ENCODE measurements at places on chromosomes 11 and 22.

DNA sequence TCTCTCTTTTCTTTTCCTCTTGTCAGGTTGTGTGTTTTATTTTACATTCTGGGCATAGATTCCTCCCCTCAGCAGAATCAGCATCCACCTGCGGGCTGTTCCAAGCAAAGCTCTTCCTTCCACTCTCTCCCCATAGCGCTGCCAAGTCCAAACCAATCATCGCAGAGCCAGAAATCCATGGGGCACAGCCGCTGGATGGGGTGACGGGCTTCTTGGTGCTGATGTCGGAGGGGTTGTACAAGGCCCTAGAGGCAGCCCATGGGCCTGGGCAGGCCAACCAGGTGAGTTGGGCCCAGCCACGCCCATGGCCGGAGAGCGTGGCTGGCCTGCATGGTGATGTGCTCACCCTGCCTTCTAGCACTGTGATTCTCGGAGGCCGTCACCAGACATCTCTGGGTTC lies 22.1 kb downstream of the TAB1 start:
- no peak for DNase-seq

DNA sequence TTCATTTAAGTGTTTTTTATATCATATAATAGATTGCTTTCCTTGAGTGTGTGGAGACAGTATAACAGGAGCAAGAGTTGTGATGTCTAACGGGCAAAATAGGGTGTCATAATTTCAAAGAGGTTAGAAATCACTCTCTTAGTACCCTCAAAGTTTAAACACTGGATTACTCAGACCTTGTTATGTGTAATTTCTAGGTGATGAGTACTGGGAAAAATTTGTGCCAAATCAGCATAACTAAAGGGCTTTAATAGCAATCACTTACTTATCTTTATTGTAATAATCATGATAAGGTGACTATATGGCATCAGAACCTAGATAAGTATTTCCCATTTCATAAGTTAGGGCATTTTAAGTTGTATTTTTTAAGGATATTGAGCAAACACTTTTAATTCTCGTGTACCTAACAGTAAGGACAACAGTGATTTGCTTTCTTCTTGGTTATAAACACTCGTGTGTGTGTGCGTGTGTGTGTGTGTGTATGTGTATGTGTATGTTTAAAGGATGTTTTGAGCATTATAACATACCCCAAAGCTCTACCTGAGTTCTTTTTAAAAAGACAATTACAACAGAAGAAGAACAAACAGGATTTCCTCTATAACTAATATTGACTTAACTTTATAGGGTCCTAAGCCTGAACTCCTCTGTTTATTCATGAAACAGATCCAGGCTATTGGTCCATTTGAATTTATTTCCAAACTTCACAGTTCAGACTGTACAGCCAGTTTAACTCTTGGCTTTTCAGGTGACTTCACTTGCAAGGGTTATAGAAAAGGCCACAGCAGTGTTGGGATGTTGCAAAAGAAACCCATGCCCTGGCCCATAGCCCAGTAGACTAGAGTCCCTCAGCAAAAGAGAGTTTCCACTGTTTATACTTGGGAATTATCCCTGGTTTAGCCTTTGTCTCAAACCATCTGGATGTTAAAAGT lies 23.7 kb upstream of the PDE3B start:
- no peak for DNase-seq

DNA sequence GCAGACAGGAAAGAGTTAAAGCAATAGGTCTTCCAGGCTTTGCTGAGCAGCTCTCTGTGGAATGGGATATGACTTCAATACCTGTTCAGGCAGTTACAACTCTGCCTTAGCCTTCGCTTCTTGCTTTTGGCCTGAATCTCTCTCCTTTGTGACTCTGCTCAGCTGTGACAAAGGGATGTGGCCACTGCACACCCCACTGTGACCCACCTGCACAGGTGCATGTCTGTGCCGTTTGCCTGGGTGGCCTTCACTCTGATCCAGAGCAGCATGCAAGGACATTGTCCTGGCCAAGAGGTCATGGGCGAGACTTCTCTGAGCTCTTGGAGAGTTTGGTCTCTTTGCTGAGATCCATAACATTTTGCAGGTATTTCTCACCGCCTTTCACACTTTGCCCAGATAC lies 891.3 kb downstream of the BRD1 start:
- no peak for DNase-seq

- no peak for DNase-seq
Observed at GRCh38 chr22:35795476-35795875, 77.8 kb downstream of the APOL5 start.

GRCh38 chr11:69815973-69816372 lies 3.2 kb downstream of the FGF3 start:
- no peak for DNase-seq

- DNase-seq: no peak
Observed at GRCh38 chr22:20145206-20145831, 5.5 kb downstream of the CCDC188 start.

- no peak for DNase-seq
Observed at GRCh38 chr11:118439646-118440045, 3.4 kb downstream of the KMT2A start.

DNA sequence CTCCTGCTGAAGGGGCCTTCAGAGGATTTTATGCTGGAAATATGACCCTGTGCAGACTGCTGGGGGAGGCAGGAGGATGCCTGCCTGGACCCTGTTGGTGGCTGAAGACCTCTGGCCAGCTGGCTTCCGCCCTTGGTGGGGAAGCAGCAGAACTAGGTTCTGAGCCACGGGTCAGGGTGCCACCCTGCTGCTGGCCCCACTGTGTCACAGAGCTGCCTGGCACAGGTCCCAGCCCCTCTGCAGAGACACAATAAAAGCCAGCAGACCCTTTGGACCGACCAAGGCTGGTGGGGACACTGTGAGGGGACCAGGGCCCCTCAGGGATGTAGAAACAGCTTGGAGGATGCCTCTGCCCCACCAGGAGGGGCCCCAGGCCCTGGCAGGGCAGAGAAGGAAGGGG lies 6.9 kb upstream of the SREBF2 start:
- DNase-seq: no peak

GRCh38 chr22:19022755-19023154 lies 86.7 kb upstream of the PRODH start:
- no peak for DNase-seq

DNA sequence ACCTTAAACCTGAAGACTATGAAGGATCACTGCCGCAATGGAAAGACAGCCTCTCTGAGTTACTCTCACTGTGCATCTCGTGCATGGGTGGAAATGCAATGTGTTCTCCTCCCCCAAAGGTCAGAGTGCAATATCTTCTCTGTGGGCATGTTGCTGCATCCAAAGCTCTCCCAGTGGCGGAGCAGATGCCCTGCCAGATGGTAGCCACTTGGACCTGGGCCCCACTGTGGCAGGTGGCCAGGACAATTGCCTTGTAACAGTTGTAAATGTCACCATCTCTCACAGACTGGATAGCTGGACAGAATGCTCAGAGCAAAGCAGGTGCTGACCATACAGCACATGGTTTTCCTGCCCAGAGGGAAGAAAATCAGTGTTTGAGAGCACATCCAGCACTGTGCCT lies 542.0 kb downstream of the FAM181B start:
- no peak for DNase-seq

DNA sequence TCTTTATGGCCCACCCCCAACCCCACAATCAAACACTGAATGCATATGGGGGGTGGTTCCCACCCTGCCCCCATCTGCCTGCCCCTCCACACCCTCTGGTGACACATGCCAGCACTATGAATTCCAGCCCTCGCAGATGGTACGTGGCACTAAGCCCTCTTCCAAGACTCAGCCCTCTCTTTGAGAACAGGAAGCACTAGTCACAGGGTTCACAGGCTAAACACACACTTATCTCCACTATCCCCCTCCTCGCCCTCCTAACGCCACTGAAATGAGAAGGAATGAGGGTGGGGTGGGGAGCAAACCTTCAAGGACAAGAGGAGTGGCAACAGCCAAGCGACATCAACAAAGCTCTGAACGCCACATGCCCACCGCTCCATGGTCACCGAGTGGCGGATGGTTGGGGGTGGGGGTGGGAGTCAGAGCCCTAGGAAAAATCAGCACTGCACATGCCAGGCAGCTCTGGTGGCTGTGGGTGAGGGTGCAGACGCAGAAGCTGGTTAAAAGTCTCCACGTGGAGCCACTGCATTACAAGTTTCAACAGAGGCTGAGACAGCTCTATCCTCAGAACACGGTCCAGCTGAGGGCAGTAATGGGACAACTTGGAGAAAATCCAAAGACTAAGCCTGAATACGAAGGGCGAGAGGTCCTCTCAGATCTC lies 33.6 kb downstream of the TMEM184B start:
- DNase-seq: peak; percentile 77

DNA sequence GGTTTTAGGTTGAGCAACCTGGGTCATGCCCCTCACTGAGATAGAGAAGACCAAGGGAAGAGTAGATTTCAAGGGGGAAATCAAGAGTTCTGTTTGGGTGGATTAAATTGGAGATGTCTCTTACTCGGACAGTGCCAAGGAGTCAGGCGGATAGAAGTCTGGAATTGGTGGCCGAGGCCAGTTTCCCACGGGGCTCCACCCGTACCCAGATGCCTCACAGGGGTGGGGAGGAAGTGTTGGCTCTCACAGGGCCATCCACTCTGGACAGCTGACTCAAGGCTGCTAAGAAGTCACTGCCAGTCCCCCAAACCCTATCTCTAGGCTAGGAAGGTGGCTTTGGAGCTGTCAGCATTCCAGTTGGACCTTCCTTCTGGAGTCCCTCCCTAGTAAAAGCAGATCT lies 79.1 kb upstream of the TIMP3 start:
- no peak for DNase-seq

- peak; percentile 22 for DNase-seq
Observed at GRCh38 chr22:37496651-37497050, 10.5 kb upstream of the MFNG start.

- DNase-seq: no peak
Observed at GRCh38 chr11:126547161-126547560, 191.7 kb downstream of the ST3GAL4 start.

DNA sequence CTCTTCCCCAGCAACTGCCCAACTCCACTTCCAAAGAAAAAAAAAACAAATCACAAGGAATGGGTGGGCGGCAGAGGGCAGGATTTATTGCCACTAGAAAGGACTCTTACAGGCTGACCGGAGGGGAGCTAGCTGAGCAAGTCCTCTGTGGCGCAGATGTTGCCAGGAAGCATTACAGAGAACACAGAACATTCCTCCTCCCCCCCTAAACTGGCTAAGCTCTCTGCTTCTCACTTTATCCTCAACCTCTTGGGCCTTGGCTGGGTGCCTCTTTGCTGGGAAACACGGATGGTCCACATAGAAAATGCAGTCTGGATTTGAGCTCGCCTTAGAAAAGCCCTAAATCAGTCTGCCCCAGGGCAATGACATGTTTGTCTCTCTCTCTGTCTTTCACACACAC lies 12.6 kb upstream of the FJX1 start:
- DNase-seq: no peak

DNA sequence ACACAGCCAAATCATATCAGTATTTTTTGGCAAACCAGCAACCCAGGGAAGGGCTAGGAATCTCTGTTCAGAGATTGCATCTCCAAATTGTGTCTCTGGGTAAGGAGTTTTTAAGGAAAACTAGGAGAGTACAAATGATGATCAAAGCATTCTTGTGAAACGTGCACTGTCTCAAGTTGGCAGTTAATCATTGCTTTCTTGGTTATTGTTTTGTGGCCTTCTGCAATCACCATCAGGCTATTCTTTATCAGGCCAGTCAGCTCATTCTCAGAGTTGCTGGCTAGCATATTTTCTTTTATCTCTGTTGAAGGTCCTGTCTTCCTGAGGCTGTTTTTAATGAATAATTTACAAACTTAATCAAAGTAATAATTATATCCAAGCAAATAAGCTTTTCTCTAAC lies 129.1 kb upstream of the CCDC179 start:
- DNase-seq: no peak

- peak; percentile 75 for DNase-seq
Observed at GRCh38 chr11:93908689-93909088, 58.3 kb upstream of the VSTM5 start.

DNA sequence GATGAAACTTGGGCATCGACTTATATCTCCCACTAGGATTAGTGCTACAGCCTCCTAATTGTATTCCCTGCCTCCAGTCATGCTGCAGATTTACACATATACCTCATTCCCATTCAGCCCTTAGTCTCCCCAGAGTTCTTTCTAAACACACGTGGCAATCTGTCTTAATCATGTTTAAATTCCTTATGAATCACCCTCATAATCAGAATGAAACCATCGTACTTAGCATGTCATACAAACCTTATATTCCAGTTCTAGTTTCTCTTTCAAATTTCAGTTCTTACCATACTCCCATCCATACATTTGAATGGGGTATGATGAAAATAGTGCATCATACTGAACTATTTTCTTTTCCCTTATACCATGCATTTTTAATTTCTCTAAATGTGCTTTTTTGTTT lies 6.0 kb upstream of the OR10A2 start:
- no peak for DNase-seq

GRCh38 chr22:41992496-41992895 lies 6.1 kb upstream of the WBP2NL start:
- DNase-seq: no peak

GRCh38 chr22:44524806-44525205 lies 26.8 kb upstream of the RTL6 start:
- DNase-seq: no peak

DNA sequence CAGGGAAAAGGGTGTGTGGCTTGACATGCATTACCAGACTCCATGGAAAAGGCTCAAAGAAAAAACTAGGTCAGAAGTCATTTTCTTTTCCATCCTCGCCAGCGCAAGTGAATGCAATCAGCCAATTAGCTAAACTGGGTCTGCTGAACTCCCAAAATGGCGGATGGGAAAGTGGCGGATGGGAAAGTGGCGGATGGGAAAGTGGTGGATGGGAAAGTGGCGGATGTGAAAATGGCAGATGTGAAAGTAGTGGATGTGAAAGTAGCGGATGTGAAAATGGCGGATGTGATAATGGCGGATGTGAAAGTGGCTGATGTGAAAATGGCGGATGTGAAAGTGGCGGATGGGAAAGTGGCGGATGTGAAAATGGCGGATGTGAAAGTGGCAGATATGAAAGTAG lies 158.4 kb downstream of the CEP164 start:
- DNase-seq: no peak

DNA sequence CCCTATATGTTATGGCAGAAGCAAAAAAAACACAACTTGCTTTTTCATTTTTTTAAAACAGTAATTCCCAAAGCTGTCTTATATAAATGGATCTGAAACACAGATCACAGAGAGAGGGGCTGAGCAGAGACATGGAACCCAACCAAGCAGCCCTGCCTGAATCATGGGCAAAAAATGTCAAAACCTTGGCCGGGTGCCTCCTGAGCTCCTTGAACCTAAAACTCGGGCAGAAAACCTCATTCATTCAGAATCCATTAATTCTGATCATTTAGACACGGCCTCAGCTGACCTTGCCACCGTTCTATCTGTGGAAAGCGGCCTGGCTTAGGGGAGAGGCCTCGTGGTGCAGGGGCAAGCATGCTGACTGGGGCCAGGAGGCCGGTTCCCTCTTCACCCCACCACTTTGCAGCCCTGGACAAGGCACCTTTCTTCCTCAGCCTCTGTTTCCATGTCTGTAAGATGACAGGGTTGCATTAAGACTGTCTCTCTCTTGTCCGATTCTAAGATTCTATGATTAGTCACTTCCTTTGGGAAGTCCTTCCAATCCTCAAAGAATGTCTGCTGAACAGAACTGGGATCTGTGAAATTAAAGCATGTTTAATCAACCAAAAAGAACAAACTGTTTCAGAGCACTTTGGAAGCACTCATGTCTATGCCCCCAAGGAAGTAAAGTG lies 26.0 kb downstream of the TENM4 start:
- DNase-seq: peak; percentile 69

- no peak for DNase-seq
Observed at GRCh38 chr11:95766701-95767100, 22.9 kb downstream of the FAM76B start.

- DNase-seq: no peak
Observed at GRCh38 chr22:43883719-43884415, 7.9 kb downstream of the PNPLA5 start.

- DNase-seq: peak; percentile 19
Observed at GRCh38 chr22:30459181-30460052, 12.4 kb downstream of the SEC14L3 start.
